ENCODE measurements at places on chromosomes 2 and 18. TPM values are rescaled to one million over a fixed set of nuclear protein-coding genes. Genes with fewer than 3 reads are reported as not detected.

The TWIST2 gene
- not detected for polyA plus RNA-seq

GRCh38 chr2:54558188-54559005 is 102.3 kb downstream of the SPTBN1 start:
- DNase-seq, result peak; percentile 77

- DNase-seq, result no peak
These were observed 174.8 kb downstream of the HDAC4 start for GRCh38 chr2:239225871-239226561.

DNA sequence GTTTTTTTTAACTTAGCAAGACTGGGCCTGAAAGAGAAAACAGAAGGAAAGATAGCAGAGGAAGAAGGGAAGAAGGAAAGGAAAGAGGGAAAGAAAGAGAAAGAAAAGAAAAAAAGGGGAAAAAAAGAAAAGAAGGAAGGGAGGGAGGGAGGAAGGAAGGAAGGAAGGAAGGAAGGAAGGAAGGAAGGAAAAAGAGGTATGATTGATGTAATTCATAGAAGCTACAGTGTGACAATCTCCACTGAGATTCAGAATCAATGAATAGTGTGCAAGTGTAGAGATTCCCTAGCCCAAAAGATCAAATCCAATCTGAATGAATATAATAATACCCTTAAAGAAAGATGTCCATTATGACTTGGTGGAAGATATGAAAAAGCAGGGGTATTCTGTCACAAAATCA is 126.9 kb upstream of the DNAJC10 start:
- no peak for DNase-seq

The CYP27A1 gene
- 125 TPM for polyA plus RNA-seq

DNA sequence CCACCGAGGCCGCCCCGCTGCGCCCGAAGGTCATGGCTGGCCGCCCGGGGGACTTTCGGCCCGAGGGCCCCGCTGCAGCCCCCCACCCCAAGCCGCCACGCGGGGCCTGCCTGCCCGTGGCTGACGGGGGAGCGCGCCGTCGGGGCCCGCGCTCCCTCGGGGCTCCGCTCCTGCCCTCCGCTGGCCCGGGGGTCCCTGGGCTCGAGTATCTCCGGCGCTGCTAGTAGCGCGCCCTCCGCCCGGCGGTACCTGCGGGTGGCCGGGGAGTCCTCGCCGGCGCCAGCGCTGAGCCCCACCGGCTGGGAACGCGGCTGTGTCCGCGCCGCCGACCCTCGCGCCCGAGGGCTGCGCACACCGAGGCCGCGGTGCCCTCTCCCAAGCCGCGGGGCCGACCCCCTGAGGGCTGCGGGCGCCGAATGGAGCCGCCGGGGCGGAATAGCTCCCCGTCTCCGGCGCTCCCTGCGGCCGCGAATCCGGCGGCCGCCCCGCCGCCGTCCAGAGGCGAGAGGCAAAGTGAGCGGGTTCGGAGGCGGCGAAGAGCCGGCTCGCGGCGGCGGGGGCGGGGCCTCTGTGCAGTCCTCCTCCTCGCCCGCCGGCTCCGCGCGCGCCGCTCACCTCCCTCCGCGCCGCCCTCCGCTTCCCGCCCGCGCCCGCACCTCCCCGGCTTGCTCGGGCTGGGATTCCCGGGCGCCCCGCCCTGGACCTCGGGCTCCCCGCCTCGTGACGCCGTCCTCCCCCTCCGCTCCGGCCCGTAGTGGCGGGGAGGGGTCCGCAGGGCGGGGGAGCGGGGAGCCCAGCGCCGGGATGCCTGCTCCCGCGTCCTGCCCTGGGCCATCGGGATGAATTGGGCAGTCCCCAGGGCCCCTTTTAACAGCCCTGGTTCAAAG is at the start of gene KCNG3:
KCNG3 (minus strand) TSS at position 515 of the 887 bp plus-strand sequence; CDS start at position 34, 481 bp downstream.
- DNase-seq, result peak; percentile 78

The ORC4 gene
- polyA plus RNA-seq, result 44.0 TPM

The ADGRF3 gene
- polyA plus RNA-seq, result 0.33 TPM

The CRACDL gene
- not detected for polyA plus RNA-seq

DNA sequence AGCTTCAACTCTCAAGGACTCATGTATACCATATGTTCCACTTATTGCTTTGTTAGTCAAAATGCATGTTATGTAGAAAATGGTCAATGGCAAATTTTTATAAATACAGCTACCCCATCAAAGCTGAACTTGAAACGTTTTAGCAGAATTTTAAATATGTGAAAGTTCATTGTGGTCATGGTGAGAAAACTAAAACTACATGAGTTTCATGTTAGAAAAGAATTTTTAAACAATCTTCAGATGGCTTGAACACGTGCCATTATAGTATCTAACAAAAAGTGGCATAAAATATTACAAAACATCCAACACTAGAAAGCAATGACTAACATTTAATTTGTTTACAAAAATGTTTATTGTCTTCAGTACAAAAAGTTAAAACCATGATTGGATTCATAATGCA is 246.0 kb upstream of the KCNJ3 start:
- no peak for DNase-seq

The IRS1 gene
- polyA plus RNA-seq, result 4.1 TPM

The TEX44 gene
- not detected for polyA plus RNA-seq

GRCh38 chr2:165500001-165500400 is 30.5 kb downstream of the CSRNP3 start:
- DNase-seq, result no peak

DNA sequence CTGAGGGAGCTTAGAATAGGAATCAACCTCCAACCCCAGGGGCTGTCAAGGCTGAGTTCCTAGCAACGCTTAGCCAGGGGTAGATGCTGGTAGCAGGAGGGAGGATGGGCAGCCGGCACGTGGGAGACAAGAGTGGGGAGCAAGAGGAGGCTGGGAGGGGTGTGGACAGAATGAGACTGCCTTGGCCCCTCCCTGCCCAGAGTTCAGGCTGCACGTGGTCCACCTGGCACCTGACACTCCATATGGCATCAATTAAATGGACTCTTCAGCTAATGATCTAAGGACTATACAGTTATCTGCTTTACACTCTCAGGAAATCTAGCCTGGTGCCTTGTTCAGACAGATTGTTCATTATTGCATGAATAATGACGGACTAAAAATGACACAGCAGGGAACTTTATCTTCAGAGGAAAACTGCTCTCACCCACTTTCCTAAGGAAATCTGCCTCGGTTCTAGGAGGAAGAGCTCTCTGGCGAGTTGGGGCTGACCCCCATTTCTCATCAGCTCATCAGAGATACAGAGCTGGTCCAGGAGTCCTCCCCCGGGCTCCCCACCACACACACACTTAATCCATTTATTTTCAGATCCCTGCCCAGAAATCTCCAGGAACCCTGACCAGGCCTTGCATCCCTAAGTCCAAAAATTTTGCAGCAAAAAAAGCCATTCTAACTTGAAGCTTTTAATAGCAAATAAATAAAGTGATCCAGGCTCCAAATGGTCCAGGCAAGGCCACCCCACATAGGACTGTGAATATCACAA is 102.1 kb upstream of the CDC42EP3 start:
- DNase-seq, result no peak

GRCh38 chr2:211281430-211282073 is 725.2 kb downstream of the CPS1 start:
- no peak for DNase-seq

- DNase-seq, result no peak
These were observed 135.9 kb upstream of the ARL4C start for GRCh38 chr2:234632527-234633391.

- peak; percentile 57 for DNase-seq
These were observed 102.1 kb downstream of the ATAD2B start for GRCh38 chr2:23824777-23825212.

The GPR45 gene
- polyA plus RNA-seq, result not detected

GRCh38 chr2:128510701-128511397 is 192.2 kb upstream of the HS6ST1 start:
- DNase-seq, result peak; percentile 43

GRCh38 chr2:122939796-122940195 is 1085.3 kb upstream of the CNTNAP5 start:
- DNase-seq, result no peak

The KCNIP3 gene
- polyA plus RNA-seq, result 2.6 TPM

The KCNG3 gene
- 0.20 TPM for polyA plus RNA-seq

- no peak for DNase-seq
These were observed 71.2 kb upstream of the STPG4 start for GRCh38 chr2:47226132-47226922.

The MRPL53 gene
- 132 TPM for polyA plus RNA-seq

DNA sequence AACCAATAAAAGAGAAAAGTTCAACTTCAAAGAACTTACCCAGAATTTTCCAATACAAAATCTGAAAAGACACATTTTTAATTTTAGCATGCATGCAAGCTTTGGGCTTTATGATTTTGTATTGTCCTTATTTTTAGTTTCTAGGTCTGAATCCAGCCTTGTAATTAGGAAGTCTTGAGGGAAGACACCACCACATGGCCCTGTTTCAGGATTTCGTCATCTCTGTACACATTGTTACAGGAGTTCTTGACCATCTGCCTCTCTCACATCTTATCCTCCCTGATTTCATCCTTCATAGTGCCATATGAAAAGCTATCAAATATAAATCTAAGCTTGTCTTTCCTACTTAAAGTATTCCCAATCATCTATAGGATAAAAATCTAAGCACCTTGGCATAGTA is 176.1 kb downstream of the TXNL1 start:
- no peak for DNase-seq

The UGT1A10 gene
- polyA plus RNA-seq, result not detected

DNA sequence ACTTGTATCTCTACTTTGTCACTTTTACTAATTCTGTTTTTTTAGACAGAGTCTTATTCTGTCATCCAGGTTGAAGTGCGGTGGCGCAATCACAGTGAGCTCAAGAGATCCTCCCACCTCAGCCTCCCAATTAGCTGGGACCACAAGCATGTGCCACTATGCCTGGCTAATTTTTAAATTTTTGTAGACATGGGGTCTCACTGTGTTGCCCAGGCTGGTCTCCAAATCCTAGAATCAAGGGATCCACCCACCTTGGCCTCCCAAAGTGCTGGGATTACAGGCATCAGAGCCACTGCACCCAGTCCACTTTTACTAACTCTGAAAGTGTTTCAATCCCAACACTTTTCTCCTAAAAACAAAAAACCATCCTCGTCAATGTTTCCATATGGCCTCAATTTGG is 94.9 kb downstream of the MALT1 start:
- no peak for DNase-seq

The SCN7A gene
- 0.77 TPM for polyA plus RNA-seq

DNA sequence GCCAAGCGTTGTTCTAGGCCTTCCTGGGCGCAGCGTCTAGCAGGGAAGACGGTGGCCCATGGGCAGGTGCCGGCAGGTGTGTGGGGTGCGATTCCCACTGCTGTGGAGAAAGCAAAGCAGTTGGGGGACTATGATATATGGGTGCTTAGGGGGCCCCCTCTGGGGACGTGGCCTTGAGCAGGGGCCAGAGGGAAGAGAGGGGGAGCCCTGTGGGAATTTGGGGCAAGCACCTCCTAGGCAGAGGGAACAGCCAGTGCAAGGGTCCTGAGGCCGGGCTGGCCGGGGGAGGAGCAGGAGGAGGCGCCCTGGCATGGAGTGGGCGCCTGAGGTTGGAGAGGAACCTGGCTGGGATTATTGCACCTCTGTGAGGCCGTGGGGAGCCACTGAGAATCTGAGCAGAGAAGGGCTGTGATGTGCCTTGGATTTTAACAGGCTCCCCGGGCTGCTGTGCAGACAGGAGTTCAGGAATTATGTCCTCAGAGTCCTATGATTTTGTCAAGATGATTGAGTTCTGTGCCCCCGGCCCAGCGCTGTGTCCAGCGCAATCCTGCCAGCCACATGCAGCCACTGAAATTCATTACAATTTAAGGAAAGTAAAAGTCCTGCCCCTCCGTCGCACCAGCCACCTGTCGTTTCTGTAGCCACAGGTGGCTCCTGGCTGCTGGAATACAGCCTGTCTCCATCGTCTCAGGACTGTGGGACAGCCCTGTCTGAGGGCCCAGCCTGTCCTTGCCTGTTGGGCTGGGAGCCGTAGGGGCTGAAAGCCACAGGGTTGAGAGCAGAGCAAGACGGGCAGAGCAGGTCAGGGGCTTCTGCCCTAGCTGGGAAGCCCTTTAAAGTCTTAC is 9.1 kb upstream of the KLHL30 start:
- no peak for DNase-seq

DNA sequence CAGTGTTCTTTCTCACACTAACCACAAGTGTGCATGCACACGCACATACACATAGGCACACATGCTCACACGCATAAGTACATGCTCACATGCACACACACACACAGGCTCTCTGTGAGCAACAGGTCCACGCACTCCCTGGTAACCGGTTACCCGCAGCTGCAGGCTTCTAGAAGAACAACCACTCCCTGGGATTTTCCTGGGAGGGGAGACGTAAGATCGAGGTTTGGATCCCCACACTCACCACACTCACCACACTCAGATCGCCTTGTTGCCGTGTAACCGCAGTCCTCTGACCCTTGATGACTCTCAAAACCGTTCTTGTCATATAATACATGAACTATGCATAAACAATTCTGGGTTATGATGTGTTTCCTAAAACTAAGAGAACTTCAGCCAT is 42.2 kb downstream of the TTC32 start:
- DNase-seq, result no peak

DNA sequence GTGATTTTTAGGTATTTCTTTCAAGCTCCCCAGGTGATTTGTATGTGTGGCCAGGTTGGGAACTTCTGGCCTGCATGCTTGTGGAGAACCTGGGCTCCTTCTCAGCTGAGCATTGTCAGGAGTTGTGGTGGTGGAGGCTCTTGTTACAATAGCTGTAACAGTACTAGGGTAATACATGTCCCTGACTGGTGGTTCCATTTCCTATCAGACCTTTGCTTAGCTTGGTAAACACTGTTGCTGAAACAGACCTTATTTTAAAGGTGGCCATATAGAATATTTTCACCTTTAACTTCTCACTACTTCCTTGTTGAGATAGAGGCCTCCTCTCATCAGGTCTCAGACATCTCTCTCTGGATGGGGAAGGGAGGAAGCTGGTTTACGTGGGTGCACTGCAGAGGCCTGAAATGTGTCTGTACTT is 79.2 kb downstream of the SETBP1 start:
- no peak for DNase-seq

DNA sequence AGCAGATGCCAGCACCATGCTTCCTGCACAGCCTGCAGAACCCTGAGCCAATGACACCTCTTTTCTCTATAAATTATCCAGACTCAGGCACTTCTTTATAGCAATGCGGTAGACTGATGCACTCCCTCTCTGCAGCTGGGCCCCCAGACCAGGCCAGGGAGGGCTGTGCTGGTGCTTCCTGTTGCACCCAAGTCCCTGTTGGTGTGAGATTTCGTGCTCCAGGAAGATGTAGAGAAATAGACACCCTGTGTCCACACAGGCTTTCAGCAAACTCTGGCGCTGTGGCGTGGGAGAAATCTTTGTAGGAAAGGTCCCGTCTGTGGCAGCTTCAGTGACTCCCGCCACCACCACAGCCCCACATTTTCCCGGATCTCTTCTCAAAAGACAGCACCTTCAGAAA is 572.2 kb downstream of the GALR1 start:
- no peak for DNase-seq

DNA sequence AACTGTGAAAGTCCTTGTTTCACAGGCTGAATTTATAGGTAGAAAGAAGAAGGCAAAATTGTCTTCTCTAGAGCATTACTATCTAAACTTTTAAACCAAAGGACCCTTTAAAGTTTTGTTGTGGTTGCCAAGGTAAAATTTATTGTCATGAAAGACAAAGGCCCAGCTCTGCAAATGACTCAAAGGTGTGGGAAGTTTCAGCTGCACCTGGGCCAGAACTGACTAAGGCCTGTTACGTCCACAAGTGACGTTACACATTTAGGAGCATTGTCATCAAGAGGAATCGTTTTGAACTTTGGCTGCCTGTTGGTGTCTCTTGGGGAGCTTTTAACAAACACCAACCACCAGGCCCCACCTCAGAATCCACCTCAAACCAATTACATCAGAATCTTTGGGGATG is 8.1 kb upstream of the DSC3 start:
- no peak for DNase-seq

Measured in cardiac muscle cell (in vitro differentiated cells and primary cell).